Stimulated activated effector memory CD8-positive, alpha-beta T cell treated with anti-CD3 and anti-CD28 coated beads, Interleukin-12 subunit alpha, Interleukin-12 subunit beta, amount 100 ng/mL, for 72 hours (primary cell): ENCODE measurements at places on chromosomes 7 and 10.

GRCh38 chr7:25318047-25318446 is 89.8 kb upstream of the NPVF start:
- no peak for DNase-seq

GRCh38 chr10:101301111-101301731 is 52.7 kb upstream of the BTRC start:
- DNase-seq: no peak

- no peak for DNase-seq
Measured at GRCh38 chr7:132368246-132368900, 207.9 kb downstream of the PLXNA4 start.

DNA sequence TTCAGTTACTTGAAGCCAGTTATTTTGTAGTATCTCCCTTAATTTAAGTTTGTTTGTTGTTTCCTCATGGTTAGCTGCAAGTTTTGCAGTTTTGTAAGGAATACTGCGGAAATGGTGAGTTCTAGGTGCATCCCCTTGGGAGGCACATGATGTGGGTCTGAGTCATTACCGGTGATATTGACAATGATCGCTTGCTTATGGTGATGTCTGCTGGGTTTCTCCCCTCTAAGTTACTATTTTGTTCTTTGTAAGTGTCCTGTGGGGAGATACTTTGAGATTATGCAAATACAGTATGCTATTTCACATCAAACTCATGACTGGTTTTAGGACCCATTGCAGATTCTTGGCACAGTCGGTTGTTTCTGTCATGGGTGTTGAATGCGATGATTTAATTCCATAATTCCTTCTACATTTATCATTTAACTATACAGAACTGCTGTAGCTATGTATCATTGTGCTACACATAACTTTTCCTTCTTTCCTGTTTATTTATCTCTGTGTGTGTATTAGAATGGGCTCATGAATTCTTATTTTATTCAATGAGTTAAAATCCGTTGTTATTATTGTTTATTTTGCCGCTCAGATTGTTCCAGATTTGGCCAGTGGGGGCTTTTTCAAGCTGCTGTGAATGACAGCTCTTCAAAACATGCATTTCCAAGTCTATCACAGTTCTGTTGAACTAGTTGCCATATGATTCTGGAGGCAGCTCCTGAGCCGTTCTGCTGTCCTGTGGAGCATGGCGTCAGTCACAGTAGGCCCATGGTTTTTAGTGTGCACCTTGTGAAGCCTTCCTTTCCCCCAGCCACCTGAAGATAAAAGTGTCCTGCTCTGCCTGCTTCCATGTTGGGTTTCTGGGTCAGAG is 18.4 kb downstream of the TSPAN14 start:
- no peak for DNase-seq

GRCh38 chr10:79044846-79045245 is 23.9 kb upstream of the ZMIZ1 start:
- DNase-seq: no peak

- DNase-seq: no peak
Measured at GRCh38 chr7:80319461-80319860, 184.8 kb downstream of the GNAI1 start.

- DNase-seq: no peak
Measured at GRCh38 chr10:131193923-131194322, 117.6 kb downstream of the TCERG1L start.

DNA sequence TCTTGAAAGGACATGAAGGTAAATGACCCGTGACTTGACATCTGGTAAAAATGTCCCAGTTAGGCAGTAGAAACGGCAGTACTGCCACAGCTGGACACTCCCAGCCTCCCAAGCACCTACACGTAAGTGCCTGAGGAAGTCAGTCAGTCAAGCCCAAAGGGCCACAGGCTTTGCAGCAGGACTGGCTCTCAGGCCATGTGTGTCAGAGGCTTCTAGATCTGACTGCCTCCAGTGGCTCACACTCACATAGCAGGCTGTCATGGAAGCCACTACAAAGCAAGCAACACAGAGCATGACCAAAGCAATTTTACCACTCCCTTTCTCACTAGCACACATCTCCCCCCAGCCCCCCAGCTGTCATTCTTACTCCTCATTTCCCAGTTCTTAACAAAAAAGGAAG is 17.8 kb upstream of the CCNJ start:
- no peak for DNase-seq

DNA sequence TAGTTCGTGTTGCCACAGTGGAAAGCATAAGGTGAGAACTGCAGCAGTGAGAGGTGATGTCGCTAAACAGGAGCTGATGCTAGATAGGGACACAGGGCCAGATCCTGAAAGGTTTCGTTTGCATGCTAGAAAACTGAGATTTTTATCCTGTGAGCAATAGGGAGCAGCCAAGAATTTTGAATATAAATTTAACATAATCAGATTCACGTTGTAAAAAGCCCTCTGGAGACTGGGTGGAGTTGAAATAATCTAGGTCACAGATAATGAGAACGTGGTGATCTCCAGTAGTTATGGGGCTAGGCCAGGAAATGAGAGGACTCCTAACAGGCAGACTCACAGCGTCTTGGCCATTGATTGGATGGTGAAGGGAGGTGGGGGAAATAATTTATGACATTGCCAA is 92.1 kb upstream of the IMMP2L start:
- DNase-seq: no peak

DNA sequence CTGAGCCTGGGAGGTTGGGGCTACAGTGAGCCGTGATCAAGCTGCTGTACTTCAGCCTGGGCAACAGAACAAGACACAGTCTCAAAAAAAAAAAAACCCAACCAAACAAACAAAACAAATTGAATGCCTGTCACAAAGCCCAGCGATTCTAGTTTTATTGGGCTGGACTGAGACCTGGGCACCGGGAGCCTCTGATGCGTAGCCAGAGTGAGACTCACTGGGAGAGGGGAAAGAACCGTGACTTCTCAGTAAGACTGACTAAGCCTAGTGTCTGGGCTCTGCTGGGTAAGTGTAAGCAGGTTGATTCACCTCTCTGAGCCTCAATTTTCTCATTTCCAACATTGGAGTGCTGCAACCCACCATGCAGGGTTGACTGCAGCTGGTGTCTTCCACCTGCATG is 10.1 kb upstream of the LEP start:
- no peak for DNase-seq

DNA sequence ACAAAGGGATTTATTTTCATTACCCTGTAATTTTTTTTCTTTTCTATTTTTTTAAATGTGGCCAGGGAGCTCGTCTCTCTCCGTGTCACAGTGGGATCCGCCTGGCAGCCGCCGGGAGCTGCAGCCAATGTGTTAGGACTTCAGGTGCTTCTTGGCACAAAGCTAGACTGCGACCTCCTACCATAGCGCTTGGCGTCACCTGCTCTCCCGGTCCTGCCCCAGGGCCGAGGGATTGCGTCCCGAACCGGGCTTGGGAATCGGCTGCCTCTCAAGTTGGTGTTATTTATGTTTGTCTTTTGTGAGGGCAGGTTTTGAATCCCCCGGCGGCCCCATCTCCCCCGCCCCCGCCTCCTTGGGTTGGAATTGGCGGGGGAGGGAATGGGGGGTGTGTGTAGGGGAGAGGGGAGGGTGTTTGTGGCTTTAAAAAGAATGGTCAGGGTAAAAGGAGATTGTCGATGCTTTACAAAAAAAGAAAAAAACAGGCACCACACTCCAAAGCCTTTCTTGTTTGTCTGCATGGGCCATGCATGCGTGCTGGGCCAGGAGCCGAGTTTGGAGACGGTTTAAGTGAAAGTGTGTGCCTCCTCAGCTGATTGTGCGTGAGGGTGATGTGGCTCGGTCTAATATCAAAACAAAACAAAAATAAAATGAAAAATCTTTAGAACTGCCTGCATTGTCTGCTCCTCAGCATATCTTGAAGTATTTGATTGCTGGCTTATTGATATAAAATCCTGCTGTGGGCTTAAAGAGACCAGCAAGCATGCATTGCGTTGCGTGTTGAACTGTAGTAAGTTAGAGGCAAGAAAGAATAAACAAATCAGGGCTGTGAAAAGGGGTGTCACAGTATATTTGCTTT is 1.2 kb downstream of the PPP1R9A start:
- DNase-seq: no peak

DNA sequence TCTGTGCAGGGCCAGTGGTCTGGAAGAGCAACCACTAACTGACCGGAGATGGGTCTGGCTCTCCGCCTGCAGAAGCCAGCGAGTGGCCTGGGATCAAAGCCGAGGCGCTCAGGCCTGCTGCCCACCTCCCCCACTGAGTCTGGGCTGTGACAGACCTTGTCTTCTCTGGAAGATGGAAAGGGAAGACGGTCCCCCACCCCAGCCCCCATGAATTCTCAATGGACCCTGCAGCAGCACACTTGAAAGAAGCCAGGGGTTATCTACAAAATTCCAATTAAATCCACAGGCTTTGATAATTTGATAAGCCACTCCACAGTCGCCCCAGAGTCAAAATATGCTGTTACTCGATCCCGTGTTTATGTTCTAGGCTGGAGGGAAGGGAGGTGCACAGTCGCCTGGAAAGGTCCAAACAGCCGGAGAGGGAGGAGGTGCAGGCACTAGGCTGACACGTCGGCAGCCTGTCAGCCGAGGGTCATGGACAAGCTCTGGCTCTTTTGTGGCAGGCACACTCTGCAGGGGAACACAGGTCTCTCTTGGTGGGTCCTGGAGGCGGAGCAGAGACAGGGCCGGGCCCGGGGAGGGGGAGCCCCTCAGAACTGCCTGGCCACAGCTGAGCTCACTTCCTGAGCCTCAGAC is 134.9 kb downstream of the SH3PXD2A start:
- no peak for DNase-seq

- no peak for DNase-seq
Measured at GRCh38 chr7:78267141-78267540, 468.6 kb downstream of the PHTF2 start.

- DNase-seq: no peak
Measured at GRCh38 chr10:17882557-17882956, 69.2 kb upstream of the SLC39A12 start.

DNA sequence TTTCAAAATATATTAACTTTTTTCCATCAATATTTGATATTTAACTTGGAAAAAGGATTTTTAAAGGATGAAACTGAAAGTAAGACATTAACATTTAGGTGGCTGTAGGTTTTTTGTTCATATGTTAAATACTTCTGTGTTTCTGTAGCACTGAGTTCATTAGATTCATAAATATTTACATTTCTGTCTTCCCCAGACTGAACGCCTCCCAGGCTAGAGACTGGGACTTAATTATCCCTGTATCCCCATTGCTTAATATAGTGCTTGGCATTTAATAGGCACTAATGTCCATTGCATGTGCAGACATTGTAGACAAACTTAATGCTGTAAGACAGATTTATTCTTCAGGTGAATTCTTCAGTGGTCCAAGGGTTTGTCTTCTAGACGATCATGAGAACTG is 7.4 kb downstream of the PTPN12 start:
- no peak for DNase-seq

- no peak for DNase-seq
Measured at GRCh38 chr10:78847485-78847884, 221.3 kb upstream of the ZMIZ1 start.

DNA sequence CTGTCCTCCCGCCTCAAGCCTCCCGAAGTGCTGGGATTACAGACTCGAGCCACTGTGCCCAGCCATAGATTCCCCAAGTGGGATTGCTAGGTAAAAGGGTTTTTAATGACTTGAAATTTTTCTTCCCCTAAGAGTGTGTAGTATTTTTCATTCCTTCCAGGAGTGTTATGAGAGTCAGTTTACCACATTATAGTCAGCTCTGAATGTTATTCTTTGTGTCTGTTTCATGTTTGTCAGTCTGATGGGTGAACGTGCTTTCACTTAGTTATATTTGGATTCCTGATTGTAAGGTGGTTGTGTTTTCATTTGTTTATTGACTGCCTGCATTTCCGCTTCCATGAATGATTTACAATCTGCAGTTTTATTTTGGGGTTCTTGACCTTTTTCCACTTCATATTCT is 6.3 kb downstream of the ZNF212 start:
- no peak for DNase-seq

GRCh38 chr10:29646238-29646902 is 11.6 kb upstream of the SVIL start:
- no peak for DNase-seq

DNA sequence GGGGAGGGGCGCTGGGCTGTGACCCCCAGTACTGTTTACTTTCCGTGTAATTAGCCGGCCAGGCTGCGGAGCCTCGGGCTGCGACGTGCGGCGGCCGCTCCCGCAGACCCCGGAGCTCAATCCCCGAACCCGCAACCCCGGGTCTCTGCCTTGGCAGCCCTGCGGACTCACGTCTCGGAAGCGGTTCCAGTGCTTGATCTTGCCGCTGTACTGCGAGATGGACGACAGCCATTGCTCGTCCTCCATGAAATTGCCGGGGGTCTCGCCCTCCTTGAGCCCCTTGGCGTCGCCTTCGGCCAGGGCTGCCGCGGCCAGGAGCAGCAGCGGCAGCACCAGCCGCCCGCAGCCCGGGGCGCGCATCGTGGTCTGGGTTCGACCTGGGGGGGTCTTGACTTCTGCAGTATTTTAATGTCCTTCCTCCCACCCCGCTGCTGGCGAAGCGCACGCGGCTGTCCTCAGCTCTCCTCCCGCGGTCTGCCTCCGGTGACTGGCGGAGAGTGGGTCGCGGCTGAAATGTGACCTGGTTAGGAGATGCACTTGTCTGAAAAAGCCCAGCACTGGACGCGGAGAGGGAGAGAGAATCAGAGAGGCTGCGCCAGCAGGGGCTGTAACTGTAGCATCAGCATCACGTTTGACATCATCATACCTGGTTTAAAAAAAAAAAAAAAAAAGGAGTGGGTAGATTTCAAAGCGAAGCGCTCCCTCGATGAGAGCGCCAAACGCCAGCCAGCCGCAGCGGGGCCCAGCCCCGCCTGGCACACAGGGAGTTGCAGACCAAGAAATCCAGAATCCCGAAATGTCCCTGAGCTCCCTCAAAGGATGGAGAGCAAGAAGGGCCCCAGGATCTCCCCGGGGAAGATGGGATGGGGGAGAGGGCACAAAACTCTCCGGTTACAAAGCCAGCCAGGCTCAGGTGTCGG is at the start of gene SPOCK2:
Gene SPOCK2, minus strand, starts transcription at position 583 of the 920 bp plus-strand sequence. Its CDS starts 223 bp downstream, at position 360.
- DNase-seq: peak; percentile 32

GRCh38 chr10:94645285-94645684 is 38.2 kb upstream of the CYP2C18 start:
- no peak for DNase-seq

- peak; percentile 58 for DNase-seq
Measured at GRCh38 chr10:80253266-80253962, 36.0 kb downstream of the MAT1A start.

DNA sequence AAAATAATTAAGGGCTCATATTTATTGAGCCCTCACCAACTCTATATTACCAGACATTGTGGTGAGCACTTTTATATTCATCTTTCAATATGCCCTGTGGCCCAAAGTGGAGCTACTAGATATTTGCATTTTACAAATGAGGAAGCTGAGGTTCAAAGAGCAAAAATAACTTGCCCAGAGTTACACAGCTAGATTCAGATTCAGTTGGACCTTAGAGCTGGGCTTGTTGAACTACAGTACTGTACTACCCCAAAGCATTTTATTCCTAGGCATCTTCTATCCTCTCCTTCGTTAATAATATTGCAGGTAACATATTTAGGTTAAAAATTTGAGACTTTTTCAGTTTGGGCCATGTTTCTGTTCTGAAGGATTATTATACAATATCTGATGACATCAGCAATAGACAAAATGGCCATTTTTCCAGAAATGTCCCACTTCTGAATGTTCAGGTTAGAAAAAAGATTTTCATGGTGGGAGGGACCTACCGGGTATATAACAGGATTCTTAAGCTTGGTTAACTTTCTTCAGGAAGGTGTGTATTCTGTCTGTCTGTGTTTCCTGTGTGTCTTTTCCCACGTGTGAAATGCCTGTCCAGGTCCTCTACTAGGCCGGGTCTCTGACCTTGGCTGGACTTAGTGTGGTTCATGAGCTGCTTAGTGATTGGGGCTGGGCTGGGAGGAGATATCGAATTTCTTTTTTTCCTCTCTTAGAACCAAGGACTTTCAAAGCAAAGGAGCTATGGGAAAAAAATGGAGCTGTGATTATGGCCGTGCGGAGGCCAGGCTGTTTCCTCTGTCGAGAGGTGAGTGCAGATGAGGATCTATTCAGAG is 13.6 kb downstream of the PRXL2A start:
- DNase-seq: no peak
